ENCODE measurements at places on chromosomes 12 and 14.

GRCh38 chr14:73723797-73724661 lies 9.8 kb upstream of the PNMA1 start:
- DNase-seq = no peak

DNA sequence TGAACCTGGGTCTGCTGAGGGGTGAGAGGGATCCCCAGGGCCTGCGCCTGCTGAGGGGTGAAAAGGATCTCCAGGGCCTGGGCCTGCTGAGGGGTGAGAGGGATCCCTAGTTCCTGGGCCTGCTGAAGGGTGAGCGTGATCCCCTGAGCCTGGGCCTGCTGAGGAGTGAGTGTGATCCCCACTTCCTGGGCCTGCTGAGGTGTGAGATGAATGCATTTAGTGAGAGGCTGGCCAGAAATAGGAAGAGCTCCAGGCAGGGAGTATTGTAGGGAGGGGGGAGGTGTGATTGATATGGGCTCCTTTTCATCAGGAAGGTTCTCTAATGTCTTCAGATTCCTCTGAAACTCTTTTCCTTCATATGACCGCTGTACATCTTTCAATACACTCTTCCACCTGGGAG lies 43.0 kb downstream of the FAM186A start:
- DNase-seq = no peak

GRCh38 chr14:41350476-41350875 lies 256.2 kb upstream of the LRFN5 start:
- no peak for DNase-seq

DNA sequence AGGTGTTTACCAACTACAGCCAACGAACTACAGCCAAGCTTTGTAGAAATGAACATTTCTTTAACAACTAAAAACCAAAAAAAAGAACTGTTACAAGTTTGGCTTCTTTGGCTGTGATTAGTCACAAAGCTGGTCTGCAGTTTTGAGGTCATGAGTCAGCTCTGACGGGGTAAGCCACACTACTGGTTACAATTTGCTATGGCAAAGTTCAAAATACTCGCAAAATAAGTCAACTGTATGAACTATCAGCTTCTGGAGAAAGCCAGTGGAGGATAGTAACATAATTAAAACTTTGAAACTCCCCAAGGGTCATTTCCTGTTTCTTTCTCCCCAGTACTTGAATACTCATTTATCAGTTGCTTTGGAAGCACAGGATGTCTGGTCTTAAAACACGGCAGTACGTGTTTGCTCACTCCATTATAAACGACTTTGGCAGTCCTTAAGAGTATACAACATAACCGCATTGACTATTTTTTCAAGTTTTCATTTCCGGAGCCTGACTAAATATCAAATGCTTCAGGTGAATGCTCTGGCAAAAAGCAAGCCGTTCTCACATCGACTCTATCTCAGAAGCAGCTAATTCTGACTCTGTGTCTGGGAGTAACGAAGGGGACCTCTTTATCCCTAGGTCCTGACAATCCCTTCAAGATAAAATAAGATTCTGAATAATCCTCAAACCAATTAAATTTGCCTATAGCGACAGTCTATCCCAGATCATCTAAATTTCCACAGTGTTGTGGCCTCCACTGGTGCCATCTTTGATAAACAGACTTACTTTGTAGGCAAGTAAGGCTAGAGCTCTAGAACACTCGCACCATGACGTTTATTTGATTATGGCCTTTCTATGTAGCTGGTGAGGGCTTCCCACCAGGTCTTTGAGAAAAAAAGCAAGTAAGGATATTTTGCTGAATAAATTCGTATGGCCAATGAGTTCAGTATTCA lies 10.6 kb downstream of the PHLDA1 start:
- peak; percentile 28 for DNase-seq

DNA sequence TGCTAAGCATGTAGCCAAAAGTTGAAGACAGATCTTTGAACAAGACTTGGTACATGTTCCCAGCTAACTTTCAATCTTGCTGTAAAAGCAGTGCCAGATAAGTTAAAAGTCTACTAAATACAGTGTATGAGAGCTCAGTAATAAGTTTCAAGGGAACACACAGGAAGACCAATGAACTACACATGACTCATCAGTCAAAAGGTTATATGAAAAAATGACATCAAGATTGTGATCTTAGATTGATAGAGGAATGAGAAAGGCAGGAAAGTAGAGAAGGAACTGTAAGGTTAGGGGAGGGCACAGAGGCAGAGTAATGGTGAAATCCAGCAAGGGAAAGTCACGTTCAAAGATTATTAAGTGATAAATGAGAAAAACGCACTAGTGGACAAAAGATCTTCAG lies 249.9 kb upstream of the FLRT2 start:
- no peak for DNase-seq

DNA sequence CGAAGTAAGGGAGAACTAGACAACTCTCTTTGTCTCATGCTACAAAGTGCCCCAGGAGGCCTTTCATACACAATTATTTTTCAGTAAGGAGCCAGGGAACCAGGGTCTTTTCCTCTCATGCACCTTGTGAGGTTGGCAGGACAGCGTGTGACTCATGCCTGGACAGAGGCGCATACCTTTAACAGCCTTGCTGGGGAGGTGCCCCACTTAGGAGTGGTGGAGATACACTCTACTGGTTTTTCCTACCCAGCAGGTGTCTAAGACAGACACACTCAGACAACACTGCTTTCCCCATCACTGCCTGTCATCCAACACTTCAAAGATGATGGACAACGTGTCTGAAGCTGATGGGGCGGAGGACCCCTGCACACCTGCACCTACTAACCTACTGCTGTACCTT lies 49.1 kb downstream of the B4GALNT3 start:
- no peak for DNase-seq

DNA sequence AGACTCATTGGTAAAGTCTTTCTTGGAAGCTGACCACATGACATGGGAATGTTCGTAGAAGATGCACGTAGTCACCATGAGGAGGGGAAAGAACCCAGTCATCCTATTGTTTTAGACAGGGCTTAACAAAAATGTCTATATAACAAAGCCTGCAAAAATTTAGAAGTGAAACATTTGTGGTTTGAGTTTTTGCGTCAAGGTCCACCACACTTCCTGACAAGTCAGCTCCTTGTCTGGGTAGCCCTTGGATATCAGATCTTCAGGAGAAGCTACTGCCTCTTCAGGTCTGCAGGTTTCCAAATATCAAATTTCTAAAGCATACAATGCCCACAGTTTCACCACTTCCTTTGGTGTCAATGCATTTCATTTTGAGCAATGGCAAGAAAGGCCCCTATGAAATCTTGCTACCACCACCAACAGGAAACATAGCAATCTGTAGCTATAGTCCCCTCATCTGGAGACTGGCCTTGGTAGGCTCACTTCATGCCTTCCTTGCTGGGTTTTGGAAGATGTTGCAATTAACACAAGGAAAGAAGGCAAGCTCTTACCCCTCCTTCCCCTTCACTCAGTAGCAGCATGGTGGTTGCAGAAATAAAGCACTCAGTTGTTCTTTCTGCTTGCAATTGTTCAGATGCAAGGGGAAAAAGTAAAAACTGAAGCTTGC lies 235.2 kb downstream of the PCNX1 start:
- no peak for DNase-seq

DNA sequence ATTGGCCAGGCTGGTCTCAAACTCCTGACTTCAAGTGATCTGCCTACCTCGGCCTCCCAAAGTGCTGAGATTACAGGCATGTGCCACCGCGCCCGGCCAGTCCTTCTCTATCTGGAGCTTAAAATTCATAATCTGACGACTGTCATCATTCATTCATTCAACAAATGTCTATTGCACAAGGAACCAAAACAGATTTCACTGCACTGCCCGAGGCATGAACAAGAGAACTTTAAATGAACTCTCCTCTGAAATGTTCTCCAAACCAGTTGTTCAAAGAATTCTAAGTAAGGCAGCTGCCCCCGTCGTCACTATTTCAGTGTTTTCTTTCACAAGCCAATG lies 44.8 kb upstream of the METAP2 start:
- DNase-seq = no peak

GRCh38 chr12:19192710-19193109 lies 63.2 kb downstream of the PLEKHA5 start:
- no peak for DNase-seq

GRCh38 chr12:69966839-69967238 lies 141.8 kb downstream of the MYRFL start:
- no peak for DNase-seq

GRCh38 chr12:3044141-3044630 lies 33.0 kb upstream of the TSPAN9 start:
- no peak for DNase-seq

- no peak for DNase-seq
Observed at GRCh38 chr14:76768671-76769500, 7.6 kb downstream of the VASH1 start.

GRCh38 chr14:56815745-56816144 lies 5.5 kb upstream of the OTX2 start:
- DNase-seq = no peak

- no peak for DNase-seq
Observed at GRCh38 chr14:83709116-83709515, 1820.8 kb upstream of the FLRT2 start.

- no peak for DNase-seq
Observed at GRCh38 chr12:75982169-75982564, 49.4 kb downstream of the PHLDA1 start.

- no peak for DNase-seq
Observed at GRCh38 chr14:67680941-67681340, 6.5 kb upstream of the VTI1B start.

GRCh38 chr12:116153983-116154382 lies 123.5 kb downstream of the MED13L start:
- no peak for DNase-seq

DNA sequence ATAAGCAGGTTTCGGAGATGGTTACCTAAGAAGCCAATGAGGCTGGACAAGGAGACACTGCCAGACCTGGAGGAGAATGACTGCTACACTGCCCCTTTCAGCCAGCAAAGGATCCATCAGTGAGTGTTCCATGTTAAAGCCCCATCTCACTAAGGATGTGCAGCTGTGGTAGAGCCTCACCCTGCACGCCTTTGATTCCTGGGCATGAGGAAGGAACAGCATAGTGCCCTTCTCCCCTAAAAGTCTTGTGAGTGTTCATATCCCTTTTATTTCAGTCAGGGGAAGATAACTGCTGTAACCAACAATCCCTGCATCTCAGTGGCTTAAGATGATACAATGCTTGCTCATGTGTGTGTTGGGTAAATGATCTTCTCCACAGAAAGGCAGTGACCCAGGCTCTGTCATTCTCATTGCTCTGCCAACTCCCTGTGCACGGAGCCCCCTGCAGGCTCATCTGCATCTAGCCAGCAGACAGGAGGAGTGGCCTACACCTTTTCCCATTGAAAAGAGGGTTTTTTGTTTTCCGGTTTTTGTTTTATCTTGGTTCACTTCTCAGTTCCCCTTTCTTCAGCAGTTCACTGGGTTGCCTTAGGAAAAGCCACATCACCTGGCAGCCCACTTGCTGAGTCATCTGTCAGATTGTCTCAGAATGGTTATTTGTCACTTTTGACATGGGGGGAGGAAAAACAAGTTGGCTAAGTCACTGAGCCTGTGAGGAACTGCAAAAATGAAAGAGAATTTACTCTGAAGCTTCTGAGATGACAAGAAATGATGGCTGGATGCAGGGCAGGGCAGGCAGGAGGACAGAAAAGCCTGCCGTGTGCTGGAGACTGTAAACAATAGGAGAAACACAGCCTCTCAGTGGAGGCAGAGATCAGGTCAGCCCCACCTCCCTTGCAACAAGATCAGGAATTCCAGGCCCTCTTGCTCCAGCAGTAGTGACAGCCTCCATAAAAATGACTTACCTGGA lies 193.3 kb downstream of the ANO4 start:
- peak; percentile 91 for DNase-seq

DNA sequence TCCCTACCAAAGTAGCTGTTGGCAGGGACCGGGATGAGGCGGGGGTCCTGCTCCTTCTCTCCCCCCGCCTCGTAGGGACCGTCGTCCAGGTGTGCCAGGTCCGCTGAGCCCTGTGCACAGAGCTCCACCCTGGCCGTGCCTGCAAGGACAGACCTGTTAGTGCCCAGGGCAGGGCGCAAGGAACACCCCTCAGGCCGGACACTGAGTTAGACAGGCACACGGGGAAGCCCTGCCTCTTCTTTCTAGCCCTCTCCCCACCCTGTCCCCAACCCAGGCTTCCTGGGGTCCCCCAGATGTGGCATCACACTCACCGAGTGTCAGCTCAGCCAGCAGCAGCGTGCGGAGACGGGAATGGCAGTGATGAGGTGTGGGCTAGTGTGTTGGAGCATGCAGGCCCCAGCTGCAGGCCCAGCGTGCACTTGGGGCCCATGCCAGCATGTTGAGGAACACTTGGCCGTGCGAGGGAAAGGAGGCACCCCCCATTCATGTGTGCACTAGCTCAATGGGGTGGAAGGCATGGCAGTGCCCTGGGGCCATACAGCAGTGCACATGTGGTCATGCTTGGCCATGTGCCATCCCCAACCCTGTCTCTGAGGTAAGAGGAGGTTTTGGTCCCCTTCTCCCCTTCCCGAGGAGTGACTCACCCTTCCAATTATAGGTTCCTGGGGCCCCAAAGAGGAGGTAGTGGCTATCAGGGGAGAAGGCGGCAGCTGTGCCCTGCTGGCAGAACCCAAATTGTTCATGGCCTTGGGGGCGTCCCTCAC lies 7.3 kb downstream of the ITGA7 start:
- DNase-seq = no peak

DNA sequence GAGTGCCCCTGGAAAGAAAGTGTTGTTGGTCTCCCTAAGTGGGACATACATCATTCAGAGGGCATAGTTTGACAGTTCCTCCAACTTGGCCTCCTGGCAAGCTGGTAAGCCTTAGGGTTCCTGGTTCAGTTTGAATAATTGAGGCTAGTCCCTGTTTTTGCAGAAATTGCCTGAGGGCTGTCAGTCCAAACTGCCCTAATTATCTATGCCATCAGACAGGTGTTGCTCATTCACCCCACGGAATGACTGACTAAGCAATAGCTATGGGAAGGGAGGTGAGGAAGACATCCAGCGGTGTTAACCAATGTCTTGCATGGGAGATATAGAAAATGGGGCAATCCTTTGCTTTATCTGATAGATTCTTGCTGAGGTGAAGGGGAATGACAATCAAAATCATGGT lies 37.6 kb downstream of the SPTSSA start:
- DNase-seq = no peak

DNA sequence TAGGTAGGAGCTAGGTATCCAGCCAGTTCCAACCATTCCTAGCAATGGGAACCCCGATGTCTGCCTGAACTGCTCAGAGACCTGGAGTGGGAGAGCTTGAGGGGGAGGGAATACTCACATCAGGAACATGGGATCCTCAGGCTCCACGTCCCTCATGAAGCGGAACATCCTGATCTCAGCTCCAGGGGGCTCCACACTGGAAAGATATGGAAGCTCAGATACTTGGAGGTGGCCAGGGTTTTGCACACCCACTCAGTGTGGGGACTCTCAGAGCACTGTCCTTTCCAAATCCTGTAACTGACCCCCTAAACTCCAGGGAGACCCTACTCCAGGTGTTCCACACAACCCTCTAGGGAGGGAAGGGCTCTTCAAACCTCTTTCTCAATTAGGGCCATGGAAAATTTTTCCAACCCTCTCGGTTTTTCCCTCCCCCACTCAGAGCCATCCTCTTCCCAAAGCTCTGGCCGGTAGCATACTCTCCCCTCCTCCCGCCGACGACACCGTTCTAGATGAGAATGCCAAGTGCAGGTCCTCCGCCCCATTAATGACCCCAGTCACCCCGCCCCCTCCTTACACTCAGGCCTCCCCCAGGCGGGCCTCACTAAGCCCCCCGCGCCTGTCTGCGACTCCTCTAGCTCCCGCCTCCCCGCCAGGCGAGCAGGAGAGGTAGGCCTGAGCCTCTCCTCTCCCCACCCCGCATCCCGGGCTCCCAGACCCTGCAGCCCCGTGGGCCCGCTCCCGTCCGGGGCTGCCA lies 597 bp downstream of the MLF2 start:
- no peak for DNase-seq
